ENCODE measurements at places on chromosomes 7 and 10. TPM values are rescaled to one million over a fixed set of nuclear protein-coding genes. Genes with fewer than 3 reads are reported as not detected.
A peak's percentile ranks its signal among the peaks of the same experiment; 100 is the strongest.

DNA sequence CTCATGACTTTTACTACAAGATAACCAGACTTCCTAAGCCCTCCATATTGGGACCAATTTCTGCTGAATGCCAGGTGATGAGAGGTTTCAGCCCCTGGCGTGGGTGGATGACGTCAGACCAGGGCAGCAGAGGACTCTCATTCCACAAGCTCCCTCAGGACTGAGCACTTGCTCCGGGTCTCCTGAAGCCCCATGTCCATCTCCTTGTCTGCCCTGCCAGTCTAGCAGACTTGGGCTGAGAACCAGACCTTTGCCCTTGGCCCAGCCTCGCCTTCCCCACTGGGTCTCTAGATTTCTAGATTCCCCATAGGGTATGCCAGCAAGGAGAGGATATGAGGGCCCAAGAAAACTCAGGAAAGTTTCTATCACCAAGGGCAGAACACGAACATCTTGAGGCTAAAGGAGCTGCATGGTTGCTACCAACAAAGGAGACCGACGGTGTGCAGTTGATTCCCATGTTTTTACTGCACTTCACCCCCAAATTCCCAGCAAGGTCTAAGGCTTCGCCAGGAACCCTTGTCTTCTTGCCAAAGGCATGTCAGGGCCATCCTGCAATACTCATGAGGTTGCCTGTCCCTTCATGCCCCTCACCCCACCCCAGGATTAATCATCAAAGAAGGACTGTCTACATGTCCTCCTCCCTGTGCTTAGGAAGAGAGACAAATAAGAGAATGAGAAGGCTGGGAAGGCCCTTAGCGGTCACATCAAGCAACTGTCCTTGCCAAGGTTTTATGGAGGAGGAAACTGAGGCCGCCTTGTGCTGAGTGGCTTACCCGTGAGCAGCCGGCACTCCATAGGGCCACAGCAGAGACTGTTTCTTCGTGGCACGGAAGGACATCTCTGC lies 96.5 kb upstream of the MACROH2A2 start:
- no peak overlapping the region for H3K4me3 ChIP-seq
- H3K27me3 ChIP-seq, result no peaks in the 10 kb centered on the region
- no peaks in the 10 kb centered on the region for H3K36me3 ChIP-seq
- no peaks in the 10 kb centered on the region for H3K4me1 ChIP-seq
- no peak for DNase-seq

SPAM1 gene
- not detected for total RNA-seq

DNA sequence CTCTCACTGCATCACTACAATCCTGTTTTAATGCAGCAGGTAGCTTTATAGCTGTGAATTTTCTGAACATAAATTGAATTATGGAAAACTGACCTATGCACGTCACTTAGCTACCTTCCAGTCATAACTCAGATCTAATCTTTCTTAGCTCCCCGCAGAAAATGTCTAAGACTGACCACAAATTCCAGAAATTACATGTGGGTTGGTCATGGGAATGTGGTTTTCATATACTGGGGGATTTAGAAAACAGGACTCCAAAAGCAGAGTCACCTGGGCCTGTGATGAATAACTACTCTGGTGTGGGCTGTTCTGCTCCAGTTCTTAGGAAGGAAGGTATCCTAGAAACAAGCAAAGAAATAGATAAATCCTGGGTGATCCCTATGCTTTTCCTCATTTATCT lies 178.4 kb upstream of the LRRTM3 start:
- peaks cover 17% of the 10 kb centered on the region for H3K4me1 ChIP-seq
- peak overlapping the region; percentile 71 for H3K27ac ChIP-seq
- H3K4me3 ChIP-seq, result no peak overlapping the region
- H3K36me3 ChIP-seq, result no peaks in the 10 kb centered on the region

DNA sequence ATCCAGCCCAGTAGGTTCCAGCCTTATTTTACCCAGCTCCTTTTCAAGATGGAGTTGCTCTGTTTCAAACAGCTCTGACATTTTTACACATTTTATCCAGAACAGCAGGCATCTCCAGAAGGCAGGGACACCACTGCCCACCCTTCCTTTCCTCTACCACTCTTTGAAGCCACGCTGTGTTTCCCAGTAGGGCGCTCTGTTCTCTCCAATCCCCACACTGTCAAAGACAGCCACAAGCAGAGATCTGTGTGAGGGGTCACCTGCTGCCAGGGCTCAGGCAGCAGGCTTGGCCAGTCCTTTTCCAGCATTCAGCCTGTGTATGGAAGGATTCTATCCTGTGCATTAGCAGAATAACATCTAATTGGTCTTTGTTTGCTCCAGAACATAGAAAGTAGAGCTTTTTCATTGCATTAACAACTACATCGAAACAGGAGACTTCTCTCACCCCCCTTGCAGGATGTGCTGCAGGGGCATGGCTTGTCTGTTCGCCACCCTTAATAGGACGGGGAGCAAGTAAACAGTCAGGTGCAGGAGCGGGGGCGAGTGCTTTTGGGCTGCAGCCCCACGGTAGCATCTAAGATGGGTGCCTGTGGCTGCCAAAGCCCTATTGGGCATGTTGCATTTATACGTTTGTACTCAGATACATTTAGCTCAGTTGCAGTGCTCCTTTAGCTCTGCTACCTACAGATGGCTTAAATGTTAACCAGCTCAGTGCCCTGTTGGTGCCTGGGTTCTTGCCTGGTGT lies 326.1 kb downstream of the GALNT17 start:
- H3K4me3 ChIP-seq, result no peak overlapping the region
- DNase-seq, result peak; percentile 7
- H3K27me3 ChIP-seq, result no peaks in the 10 kb centered on the region
- H3K36me3 ChIP-seq, result no peaks in the 10 kb centered on the region
- H3K4me1 ChIP-seq, result peaks cover 9% of the 10 kb centered on the region

GRCh38 chr7:38607466-38607865 lies 23.7 kb downstream of the AMPH start:
- H3K27ac ChIP-seq, result no peak overlapping the region
- H3K36me3 ChIP-seq, result no peaks in the 10 kb centered on the region
- DNase-seq, result no peak
- H3K27me3 ChIP-seq, result peaks cover 8% of the 10 kb centered on the region
- H3K4me3 ChIP-seq, result no peak overlapping the region

KAZALD1 gene
- total RNA-seq, result 58.1 TPM
